Foreskin keratinocyte (primary cell): ENCODE measurements at places on chromosomes 2 and 18. TPM values are rescaled to one million over a fixed set of nuclear protein-coding genes. Genes with fewer than 3 reads are reported as not detected.

The PCGF1 gene
- 27.4 and 27.5 TPM in 2 replicates for total RNA-seq

The GPBAR1 gene
- 0.14 and 0.18 TPM in 2 replicates for total RNA-seq

The SERPINB10 gene
- 0.07 and 2.3 TPM in 2 replicates for total RNA-seq

The PLCL1 gene
- total RNA-seq = not detected in 2 replicates

The AFF3 gene
- total RNA-seq = not detected in 2 replicates

The AKAIN1 gene
- total RNA-seq = not detected in 2 replicates

The ANKRD30B gene
- not detected in 2 replicates for total RNA-seq

The XDH gene
- 19.3 and 23.6 TPM in 2 replicates for total RNA-seq

The SLC5A7 gene
- not detected in 2 replicates for total RNA-seq

The CD8B gene
- not detected in 2 replicates for total RNA-seq

The OSBPL6 gene
- total RNA-seq = 11.7 and 11.8 TPM in 2 replicates
